Subcutaneous adipose tissue (tissue), 4 donors: ENCODE measurements at places on chromosomes 12 and 14. TPM values are rescaled to one million over a fixed set of nuclear protein-coding genes. Genes with fewer than 3 reads are reported as not detected.

The ACOT6 gene
- not detected for total RNA-seq

The PDZRN4 gene
- 2.7 TPM for total RNA-seq

The TIMM9 gene
- total RNA-seq = 57.8 TPM

The PRMT5 gene
- total RNA-seq = 26.5 TPM

The DDIT3 gene
- 68.8 TPM for total RNA-seq

The LRTM2 gene
- not detected for total RNA-seq

The STAC3 gene
- 2.2 TPM for total RNA-seq

The RASAL1 gene
- not detected for total RNA-seq

The CPSF6 gene
- total RNA-seq = 31.0 TPM

The OLR1 gene
- 3.3 TPM for total RNA-seq

The ERBB3 gene
- total RNA-seq = 0.34 TPM
